ENCODE measurements at places on chromosomes 6 and 20.

DNA sequence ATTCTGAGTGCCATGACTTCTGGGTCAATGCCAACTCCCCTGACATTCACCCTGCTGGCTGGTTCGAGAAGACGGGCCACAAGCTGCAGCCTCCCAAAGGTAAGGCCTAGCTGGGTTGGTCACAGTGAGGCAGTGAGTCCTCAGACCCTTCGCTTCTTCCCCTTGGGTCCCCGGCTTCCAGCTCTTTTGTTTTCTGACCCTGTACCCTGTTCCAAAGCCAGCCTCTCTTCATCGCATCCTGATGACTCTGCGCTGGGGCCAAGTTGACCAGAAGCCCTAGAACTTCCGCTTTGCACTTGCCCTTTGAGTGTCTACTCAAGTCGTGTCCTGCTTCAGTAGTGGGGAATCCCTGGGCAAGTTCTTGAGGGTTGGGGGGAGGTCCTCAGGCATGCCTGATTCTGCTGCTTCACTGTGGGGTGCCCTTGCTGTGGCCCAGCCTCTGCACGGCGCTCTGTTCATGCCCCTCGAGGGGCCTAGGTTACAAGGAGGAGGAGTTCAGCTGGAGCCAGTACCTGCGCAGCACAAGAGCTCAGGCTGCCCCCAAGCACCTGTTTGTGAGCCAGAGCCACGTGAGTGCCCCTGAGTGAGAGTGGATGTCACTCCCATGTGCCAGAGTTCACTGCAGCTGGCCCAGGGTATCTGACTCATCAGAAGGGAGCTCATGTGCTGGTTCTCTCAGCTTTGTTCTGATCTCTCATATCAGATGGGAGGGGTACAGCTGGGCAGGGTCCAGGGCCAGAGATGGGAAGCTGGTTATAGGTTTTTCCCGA lies 23.0 kb downstream of the L3MBTL1 start:
- DNase-seq: no peak

DNA sequence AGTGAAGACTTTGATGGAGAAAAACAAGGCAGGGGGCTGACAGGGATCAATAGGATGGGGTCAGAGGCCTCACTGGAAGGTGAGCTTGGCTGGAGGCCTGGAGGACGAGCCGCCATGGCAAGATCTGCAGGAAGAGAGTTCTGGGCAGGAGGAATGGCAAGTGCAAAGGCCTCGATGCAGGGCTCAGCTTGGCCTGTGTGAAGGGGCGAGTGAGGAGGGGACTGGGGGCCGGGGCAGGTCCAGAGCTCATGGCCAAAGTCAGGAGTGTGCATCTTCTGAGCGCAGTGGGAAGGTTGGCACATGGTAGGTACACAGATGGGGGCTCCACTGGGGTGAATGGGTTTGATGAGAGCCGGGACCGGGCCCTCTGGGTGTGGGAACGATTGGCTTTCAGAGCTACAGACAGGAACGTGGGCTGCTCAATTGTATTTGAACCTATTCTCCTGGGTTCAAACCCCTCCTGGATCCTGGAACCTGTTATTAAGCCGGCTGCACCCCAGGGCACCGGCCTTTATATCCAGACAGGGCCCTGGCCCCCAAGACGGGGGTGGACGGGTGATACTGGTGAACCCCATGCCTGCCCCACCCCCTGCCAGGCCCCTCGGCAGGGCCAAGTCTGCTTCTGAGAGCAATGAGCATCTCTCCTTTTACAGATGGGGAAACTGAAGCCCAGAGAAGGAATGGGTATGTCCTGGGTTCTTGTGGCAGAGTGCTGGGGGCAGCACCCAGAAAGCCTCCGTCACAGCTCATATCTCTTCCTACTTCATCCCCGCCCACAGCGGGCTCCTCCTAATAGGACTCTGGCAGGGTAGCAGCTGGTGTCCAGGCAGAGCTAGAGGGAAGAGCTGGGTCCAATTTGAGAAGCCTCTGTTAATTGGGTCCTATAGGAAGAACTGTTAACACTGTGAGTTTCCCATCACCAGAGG lies 106.1 kb downstream of the CEBPB start:
- DNase-seq: no peak

DNA sequence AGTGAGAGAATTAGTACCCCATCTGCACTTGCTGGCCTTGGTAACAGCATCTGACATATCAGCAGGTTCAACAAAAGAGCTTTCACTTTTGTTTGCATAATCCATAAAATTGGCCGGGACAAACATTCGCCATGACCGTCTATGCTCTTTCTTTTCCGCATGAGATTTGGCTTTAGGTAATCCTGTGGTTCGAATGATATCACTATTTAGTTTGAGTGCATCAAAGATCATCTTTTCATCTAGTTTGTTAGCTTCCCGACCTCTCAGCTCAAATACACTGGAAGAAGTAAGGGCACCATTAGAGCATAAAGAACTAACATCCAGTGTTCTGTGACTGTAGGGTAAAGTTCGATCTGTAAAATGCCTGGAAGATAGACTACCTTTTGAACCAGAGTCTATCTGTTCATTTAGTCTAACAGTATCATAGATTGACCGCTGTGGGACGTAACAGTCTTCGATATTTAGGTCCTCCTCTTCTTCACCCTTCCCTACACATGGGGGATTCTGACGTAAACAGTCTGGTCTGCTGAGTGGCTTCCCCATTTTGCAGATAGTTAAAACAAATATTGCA lies 101.6 kb downstream of the DST start:
- DNase-seq: peak; percentile 19

GRCh38 chr6:134689177-134689576 lies 260.7 kb downstream of the ALDH8A1 start:
- DNase-seq: no peak

DNA sequence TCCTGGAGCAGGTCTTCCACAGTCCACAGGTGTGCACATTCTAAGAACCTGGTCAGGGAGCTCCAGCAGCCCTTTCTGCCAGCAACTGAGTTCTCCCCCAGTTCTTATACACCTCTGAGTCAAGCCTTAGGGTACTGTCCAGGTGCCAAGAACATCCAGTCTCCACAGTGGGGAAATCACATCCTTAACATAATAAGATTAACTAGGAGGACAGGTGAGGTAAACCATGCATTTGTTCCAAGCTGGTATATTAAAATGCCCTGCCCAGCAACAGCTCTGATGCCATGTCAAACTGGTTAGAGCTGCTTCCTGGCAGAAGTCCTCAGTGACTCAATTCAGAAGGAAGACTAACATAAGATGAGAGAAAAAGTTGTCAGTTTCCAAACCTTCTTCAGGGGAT lies 303.9 kb upstream of the SGK1 start:
- no peak for DNase-seq

GRCh38 chr20:40941133-40941610 lies 87.5 kb upstream of the TOP1 start:
- no peak for DNase-seq

DNA sequence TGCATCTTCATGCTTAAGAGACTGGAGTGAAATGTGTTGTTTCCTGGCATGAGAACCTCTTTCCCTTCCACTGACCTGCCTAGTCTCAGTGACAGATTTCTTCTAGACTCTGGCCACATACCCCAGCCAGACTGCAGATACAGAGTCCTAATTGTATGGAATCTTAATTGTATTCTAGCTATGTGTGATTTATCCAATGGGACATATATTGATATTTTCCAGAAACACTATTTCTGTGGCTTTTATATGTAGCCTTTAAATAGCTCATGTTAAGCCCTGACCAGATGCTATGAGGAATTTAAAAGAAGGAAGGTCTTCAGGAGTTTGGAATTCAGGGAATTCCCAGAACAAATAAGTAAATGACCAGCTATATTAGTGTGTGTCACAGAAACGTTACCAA lies 99.0 kb downstream of the FIG4 start:
- no peak for DNase-seq

Measured in NCI-H1092 (cell line).